ENCODE measurements at places on chromosomes 7 and 10. TPM values are rescaled to one million over a fixed set of nuclear protein-coding genes. Genes with fewer than 3 reads are reported as not detected.

- peaks cover 8% of the 10 kb centered on the region for H3K4me1 ChIP-seq
- H3K27ac ChIP-seq = no peak overlapping the region
- H3K4me3 ChIP-seq = no peak overlapping the region
- H3K27me3 ChIP-seq = peaks cover 16% of the 10 kb centered on the region
Measured at GRCh38 chr10:114384601-114385000, 19.7 kb downstream of the AFAP1L2 start.

DNA sequence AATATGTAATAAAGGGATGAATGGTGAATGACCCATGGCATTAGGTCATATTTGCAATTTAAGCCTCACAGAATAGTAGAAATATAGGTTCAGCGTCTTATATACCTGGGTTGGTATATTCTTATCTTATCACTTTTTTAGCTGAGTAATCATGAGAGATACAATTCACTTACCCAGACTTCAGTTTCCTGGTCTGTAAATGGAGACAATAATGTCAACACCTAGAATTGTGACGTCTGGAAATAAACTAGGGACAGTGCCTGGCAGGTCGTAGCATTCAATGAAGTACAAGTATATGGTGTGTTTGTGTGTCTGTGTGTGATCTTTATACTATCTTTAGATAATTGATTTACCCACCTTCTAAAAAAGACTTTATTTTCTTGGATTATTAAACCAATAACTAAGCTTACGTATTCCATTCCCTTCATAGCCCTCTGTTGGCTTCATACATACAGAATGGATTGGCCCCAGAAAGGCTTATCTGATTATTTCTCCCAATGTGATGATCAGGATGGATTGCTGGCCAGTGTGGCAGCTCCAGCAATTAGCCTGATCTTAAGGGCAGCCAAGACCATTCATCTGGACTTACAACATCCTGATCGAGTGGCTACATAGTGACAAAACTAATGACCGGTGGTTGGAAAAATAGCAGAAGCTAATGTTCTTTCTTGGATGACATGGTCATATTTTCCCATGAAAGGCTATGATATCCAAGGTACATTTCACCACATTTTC is 121.2 kb upstream of the NPVF start:
- no peak for DNase-seq
- H3K36me3 ChIP-seq = no peaks in the 10 kb centered on the region
- peaks cover 2% of the 10 kb centered on the region for H3K4me1 ChIP-seq

- H3K36me3 ChIP-seq = peaks cover 7% of the 10 kb centered on the region
- DNase-seq = no peak
- no peak overlapping the region for H3K4me3 ChIP-seq
- H3K27me3 ChIP-seq = no peaks in the 10 kb centered on the region
Measured at GRCh38 chr10:31705136-31705535, 223.5 kb downstream of the ARHGAP12 start.

- H3K4me1 ChIP-seq = peaks cover 17% of the 10 kb centered on the region
- peaks cover under 1% of the 10 kb centered on the region for H3K27me3 ChIP-seq
- H3K27ac ChIP-seq = no peak overlapping the region
- peaks cover 33% of the 10 kb centered on the region for H3K36me3 ChIP-seq
Measured at GRCh38 chr10:132324186-132324585, 7.8 kb upstream of the LRRC27 start.

GRCh38 chr7:627661-628401 is 98.7 kb upstream of the DNAAF5 start:
- H3K36me3 ChIP-seq = peaks cover 24% of the 10 kb centered on the region
- no peaks in the 10 kb centered on the region for H3K4me1 ChIP-seq
- no peak for DNase-seq
- H3K27ac ChIP-seq = no peak overlapping the region
- no peaks in the 10 kb centered on the region for H3K27me3 ChIP-seq

DNA sequence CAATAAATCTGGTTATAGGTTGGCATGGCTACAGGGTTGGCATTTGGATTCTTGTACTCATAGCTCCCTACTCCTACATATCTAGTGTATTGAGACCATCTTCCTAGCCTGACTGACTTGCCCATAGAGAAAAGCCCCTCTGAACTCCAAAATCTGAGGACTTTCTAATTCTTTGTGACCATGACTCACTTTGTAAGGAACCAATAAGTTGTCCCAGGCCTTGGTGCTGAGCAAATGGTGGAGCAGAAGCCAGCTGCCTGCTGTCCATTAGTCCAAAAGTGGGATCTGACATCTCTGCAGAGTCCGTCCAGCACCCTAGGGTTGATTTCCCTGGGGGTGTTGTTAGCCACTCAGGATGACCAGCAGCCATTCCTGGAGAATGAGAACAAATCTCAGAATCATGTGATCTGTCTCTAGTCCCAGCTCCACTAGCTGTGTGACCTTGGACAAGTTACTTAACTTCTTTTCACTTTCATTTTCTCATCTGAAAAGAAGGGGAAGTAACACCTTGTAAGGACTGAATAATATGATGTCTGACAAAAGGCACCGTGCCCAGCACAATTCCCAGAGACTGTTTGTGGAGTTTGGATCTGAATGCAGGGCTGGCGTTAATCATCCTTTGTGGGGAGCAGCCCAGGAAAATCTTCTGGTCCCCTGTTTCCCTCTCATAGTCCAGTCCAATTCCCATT is 44.1 kb downstream of the MTURN start:
- peaks cover 2% of the 10 kb centered on the region for H3K36me3 ChIP-seq
- DNase-seq = no peak
- H3K27ac ChIP-seq = peak overlapping the region; percentile 69
- H3K4me3 ChIP-seq = peak overlapping the region; percentile 40
- peaks cover 7% of the 10 kb centered on the region for H3K4me1 ChIP-seq

DNA sequence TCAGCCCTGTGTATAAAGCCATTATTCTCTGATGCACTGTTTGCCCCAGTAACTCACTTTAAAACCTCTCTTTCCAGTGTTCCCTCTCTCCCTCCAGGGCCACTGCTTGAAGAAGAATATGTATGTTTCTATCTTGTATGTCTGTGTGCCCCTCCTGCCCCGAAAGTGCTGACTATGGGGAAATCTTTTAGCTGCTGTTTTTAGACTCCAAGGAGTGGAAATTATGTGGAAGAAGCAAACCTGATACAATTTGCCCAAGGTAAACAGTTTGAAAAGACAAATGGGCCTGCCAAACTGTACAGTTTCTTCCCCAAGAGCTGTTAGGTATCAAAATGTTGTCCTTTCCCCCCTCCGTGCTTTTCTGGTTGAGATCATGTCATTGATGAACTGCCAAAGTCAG is 3.4 kb downstream of the ADRA2A start:
- H3K36me3 ChIP-seq = peaks cover 3% of the 10 kb centered on the region
- no peak overlapping the region for H3K4me3 ChIP-seq
- peaks cover 43% of the 10 kb centered on the region for H3K27me3 ChIP-seq

- peaks cover 5% of the 10 kb centered on the region for H3K27me3 ChIP-seq
- no peak overlapping the region for H3K4me3 ChIP-seq
- H3K4me1 ChIP-seq = peaks cover 4% of the 10 kb centered on the region
- no peak for DNase-seq
Measured at GRCh38 chr10:103727546-103727963, 127.8 kb downstream of the SH3PXD2A start.

DNA sequence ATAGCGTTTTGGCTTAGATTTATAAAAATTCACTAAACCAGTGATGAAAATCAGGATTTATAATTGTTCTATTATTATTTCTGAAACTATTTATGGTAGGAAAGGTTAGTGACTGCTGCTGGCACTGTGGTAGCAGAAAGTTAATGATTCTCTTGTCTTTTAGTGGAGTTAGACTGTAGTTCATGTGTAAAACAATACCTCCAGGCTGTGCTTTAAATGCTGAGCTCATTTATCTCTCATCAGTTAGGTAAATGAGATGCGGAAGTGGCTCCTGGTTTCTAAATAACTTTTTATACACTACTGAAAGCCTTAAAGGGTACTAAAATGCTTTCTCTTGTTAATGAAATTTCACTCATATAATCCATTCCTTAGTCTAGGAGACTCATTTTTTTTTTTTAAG is 326.8 kb upstream of the POT1 start:
- no peak for DNase-seq
- H3K27ac ChIP-seq = no peak overlapping the region
- H3K4me1 ChIP-seq = no peaks in the 10 kb centered on the region
- H3K36me3 ChIP-seq = no peaks in the 10 kb centered on the region
- H3K27me3 ChIP-seq = no peaks in the 10 kb centered on the region

- H3K27ac ChIP-seq = no peak overlapping the region
- no peak for DNase-seq
- H3K36me3 ChIP-seq = no peaks in the 10 kb centered on the region
- no peak overlapping the region for H3K4me3 ChIP-seq
- peaks cover 4% of the 10 kb centered on the region for H3K27me3 ChIP-seq
- no peaks in the 10 kb centered on the region for H3K4me1 ChIP-seq
Measured at GRCh38 chr10:491667-492424, 197.6 kb downstream of the DIP2C start.

DNA sequence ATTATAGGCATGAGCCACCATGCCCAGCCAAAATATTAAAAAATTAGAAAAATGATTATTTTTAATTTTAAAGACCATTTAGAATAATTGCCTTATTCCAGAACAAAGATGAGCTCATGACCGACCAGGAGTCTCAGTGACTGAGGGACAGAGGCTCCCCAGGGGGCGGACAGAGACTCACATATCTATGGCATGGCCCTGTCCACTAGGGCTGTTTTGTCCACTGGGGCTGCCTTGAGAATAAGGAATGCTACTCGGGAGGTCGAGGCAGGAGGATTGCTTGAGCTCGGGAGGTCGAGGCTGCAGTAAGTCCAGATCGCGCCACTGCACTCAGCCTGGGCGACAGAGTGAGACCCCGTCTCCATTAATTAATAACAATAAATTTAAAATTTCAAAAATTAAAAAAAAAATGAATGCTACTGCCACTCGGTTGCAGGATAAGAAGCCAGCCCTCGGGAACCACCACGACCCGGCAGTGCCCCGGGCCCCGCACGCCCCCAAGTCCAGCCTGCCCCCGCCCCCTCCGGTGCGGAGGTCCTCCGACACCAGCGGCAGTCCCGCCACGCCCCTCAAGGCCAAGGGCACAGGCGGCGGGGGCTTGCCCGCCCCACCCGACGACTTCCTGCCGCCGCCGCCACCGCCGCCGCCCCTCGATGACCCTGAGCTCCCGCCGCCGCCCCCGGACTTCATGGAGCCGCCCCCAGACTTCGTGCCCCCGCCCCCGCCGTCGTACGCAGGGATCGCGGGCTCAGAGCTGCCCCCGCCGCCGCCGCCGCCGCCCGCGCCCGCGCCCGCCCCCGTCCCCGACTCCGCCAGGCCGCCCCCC is 128.6 kb downstream of the APBB1IP start:
- H3K36me3 ChIP-seq = peaks cover 52% of the 10 kb centered on the region
- no peak overlapping the region for H3K27ac ChIP-seq
- no peak overlapping the region for H3K4me3 ChIP-seq
- H3K4me1 ChIP-seq = no peaks in the 10 kb centered on the region

GRCh38 chr10:88792661-88793060 is 9.9 kb upstream of the LIPM start:
- no peak overlapping the region for H3K27ac ChIP-seq
- no peak overlapping the region for H3K4me3 ChIP-seq

GRCh38 chr7:108290459-108291151 is 160.4 kb upstream of the LAMB4 start:
- no peak overlapping the region for H3K27ac ChIP-seq
- H3K27me3 ChIP-seq = no peaks in the 10 kb centered on the region
- H3K4me1 ChIP-seq = peaks cover 2% of the 10 kb centered on the region
- no peaks in the 10 kb centered on the region for H3K36me3 ChIP-seq
- no peak overlapping the region for H3K4me3 ChIP-seq

GRCh38 chr10:29119374-29119773 is 169.5 kb upstream of the LYZL1 start:
- H3K4me1 ChIP-seq = peaks cover 3% of the 10 kb centered on the region
- H3K27me3 ChIP-seq = peaks cover 2% of the 10 kb centered on the region
- no peaks in the 10 kb centered on the region for H3K36me3 ChIP-seq
- H3K4me3 ChIP-seq = no peak overlapping the region

- no peak overlapping the region for H3K4me3 ChIP-seq
- DNase-seq = peak; percentile 18
- no peak overlapping the region for H3K27ac ChIP-seq
- peaks cover 9% of the 10 kb centered on the region for H3K27me3 ChIP-seq
- peaks cover 13% of the 10 kb centered on the region for H3K4me1 ChIP-seq
Measured at GRCh38 chr7:2723138-2723850, 35.3 kb downstream of the AMZ1 start.

DNA sequence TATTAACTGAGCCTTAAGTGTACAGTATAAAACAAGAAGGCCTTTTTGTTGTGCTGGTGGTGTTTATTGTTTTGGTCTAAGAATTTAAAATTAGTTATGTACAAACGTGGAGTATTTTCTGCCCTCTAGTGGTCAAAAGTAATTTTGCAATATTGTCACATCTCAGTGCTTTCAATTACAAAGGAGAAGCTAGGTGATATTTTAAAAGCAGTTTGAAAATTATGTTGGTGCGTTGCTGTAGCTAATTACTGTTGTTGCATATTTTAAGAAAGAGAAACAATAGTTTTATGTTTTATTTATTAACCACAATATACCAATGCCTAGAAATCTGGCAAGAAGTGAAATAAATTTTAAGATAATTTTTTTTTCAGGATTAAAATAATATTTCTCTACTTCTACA is 11.4 kb downstream of the NPVF start:
- no peaks in the 10 kb centered on the region for H3K36me3 ChIP-seq
- peaks cover 18% of the 10 kb centered on the region for H3K27me3 ChIP-seq
- peaks cover 2% of the 10 kb centered on the region for H3K4me1 ChIP-seq
- H3K27ac ChIP-seq = no peak overlapping the region
- no peak for DNase-seq

- H3K36me3 ChIP-seq = peaks cover 9% of the 10 kb centered on the region
- H3K4me1 ChIP-seq = peaks cover 1% of the 10 kb centered on the region
- H3K27me3 ChIP-seq = peaks cover 15% of the 10 kb centered on the region
- peak overlapping the region; percentile 84 for H3K4me3 ChIP-seq
Measured at GRCh38 chr7:128031901-128032604, 816 bp upstream of the LRRC4 start.

GRCh38 chr7:91993976-91994375 is 53.3 kb downstream of the AKAP9 start:
- no peak for DNase-seq
- no peaks in the 10 kb centered on the region for H3K27me3 ChIP-seq
- no peak overlapping the region for H3K4me3 ChIP-seq
- H3K27ac ChIP-seq = no peak overlapping the region

DNA sequence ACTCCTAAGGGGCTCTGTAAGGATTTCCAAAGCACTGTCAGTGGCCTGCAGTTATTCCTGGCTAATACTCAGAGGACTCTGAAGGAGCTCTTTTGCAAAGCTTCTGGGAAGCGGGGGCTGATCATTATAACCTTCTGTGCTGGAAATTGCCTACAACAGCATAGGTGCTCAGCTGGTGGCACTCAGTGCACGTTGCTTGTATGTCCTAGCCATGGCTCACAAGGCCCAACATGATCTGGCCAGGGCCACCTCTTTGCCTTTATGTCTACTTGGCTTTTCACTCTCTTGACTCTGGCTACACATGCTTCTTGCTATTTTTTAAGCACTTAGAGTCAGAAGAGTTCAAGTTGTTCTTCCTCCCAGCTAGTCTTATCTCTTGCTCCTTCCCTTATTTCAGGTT is 17.5 kb downstream of the LAMB4 start:
- H3K4me3 ChIP-seq = no peak overlapping the region
- no peak overlapping the region for H3K27ac ChIP-seq
- no peaks in the 10 kb centered on the region for H3K4me1 ChIP-seq
- H3K27me3 ChIP-seq = peaks cover 2% of the 10 kb centered on the region

- H3K4me3 ChIP-seq = no peak overlapping the region
- no peaks in the 10 kb centered on the region for H3K4me1 ChIP-seq
- peaks cover 11% of the 10 kb centered on the region for H3K27me3 ChIP-seq
- no peak for DNase-seq
Measured at GRCh38 chr7:129771928-129772479, 160.5 kb downstream of the NRF1 start.

The SH2D4B gene
- total RNA-seq = 0.14 TPM

The EBF3 gene
- total RNA-seq = not detected

The FFAR4 gene
- total RNA-seq = not detected

The CYP2C8 gene
- total RNA-seq = not detected

The ELMO1 gene
- total RNA-seq = 73.4 TPM

The SCART1 gene
- 6.3 TPM for total RNA-seq

The CTAGE4 gene
- 2.2 TPM for total RNA-seq
